ENCODE measurements at places on chromosomes 1 and 21. TPM values are rescaled to one million over a fixed set of nuclear protein-coding genes. Genes with fewer than 3 reads are reported as not detected.
A peak's percentile ranks its signal among the peaks of the same experiment; 100 is the strongest.

The CFHR4 gene
- total RNA-seq: not detected

The RNU1-4 gene
- total RNA-seq: under 0.01 TPM

- no peak for DNase-seq
Measured at GRCh38 chr1:240109130-240109529, 17.4 kb downstream of the FMN2 start.

- DNase-seq: no peak
Measured at GRCh38 chr1:24564695-24565094, 8.8 kb downstream of the NCMAP start.

DNA sequence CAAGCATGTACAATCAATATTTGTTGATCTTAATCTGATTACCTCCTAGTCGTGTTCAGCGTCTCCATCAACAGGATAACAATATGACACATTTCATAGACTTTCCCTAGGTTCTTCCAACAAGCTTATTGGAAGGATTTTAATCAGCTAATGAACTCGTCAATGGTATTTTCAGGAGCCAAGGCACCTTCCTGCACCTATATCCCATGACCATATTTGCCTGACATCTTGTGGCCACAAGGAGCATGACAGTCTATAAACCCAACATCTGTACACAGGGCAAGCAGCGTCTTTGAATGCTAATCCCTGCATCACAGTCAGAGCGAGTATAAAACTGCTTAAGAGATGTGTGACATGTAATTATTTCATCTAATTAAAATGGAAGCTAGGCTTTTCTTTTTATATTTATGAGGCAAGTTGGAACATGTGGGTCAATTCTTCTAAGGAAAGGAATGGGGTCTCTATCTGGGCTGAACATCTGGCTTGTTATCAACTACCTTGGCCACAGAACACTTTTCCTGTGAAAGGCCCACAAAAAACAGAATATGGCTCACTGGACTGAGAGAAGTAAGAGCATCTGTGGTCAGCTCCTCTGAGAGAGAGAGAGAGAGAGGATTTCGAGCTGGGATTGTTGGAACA lies 388.8 kb downstream of the NTNG1 start:
- DNase-seq: peak; percentile 27
